ENCODE measurements at places on chromosomes 3 and 15.

GRCh38 chr15:25464784-25465183 is 26.0 kb upstream of the UBE3A start:
- DNase-seq, result no peak

DNA sequence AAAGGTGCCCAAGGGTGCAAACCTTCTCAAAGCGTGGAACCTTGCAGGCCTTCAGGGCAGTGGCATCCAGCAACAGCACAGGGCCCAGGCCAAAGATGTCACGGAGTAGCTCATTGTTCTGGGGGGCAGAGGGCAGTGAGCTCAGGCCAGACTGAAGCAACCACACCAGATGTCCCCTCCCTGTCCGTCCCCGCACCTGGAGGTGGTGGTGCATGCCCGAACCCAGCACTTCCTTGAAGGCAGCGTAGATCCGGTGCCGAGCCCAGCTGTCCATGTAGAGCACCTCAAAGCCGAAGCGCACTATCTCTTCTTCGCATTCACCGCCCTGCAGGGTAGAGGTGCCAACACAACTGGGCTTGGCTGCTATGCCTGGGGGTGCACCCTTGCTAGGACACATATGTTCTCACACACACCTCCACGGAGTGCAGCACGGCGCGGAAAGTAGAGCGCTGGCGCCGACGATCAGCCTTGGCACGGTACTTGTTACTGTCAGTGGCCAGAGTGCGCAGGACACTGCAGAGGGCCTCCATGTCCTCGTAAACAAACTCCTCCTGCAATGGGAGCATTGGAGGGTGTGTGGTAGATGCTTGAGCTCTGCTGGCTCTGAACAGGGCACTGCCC is 3.7 kb downstream of the IFRD2 start:
- no peak for DNase-seq

- DNase-seq, result no peak
Measured at GRCh38 chr3:71238355-71238757, 345.2 kb downstream of the FOXP1 start.

DNA sequence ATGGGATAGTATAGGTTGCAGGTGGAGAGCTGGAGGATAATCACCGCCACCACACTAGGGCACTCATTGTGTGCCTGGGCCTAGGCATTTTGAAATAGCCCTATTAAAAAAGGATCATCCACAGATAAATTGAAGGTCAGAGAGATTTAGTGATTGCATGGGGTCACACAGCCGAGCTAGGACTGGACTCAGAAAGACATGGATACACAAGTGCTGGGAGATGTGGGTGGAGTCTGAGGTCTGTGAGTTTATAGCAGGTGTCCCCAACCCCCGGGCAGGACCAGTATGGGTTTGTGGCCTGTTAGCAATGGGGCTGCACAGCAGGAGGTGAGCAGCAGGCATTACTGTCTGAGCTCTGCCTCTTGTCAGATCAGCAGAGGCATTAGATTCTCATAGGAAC is 5.3 kb upstream of the ANKDD1A start:
- no peak for DNase-seq

DNA sequence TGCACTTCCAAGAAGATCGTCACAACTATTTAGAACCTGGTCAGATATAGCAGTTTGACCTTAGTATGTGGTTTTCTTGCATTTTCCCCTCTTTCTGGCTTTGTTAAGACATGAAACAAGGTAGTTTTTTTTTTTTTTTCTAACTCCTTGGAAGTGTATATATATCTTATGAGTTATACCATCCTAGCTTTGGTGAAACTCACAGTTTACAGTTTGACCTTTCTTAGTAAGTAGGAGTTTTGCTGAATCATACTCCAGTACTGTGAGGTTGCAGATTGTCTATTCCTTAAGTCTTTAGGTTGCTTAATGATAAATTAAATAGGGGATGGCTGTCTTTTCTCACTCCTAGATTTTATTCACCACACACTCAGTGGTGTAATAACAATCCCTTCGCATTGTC is 325.0 kb downstream of the RBMS3 start:
- DNase-seq, result no peak

- no peak for DNase-seq
Measured at GRCh38 chr3:19598870-19599269, 335.1 kb downstream of the EFHB start.

GRCh38 chr3:50372349-50372748 is 13.0 kb upstream of the TMEM115 start:
- DNase-seq, result no peak
